Choroid plexus epithelial cell (primary cell): ENCODE measurements at places on chromosomes 1 and 21.

DNA sequence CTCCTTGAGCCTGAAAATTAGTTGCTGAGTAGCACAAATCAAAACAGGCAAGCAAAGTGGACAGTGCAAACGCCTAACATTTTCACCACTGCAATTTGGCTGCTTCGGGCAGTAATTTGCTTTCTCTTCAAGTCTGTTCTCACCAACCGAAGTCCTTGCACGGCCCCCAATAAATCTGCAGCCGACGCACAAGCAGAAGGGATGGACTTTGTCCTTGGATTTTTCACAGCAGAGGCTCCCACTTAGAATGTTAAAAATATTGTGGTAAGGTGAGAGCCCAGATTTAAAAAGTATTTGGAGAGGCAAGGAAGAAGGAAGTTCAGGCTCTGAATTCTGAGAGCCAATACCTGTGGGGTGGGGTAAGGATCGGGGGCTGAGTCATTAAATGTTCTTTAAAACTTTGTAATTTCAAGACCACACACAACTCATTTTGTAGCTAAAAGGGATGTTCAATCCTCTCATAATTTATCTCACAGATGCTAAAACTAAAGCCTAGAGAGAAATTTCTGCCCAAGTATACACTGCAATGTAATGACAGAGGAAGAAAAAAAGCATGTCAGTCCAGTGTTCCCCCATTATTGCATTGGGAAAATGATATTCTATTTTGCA, 6.2 kb downstream of the CD247 start:
- no peak for DNase-seq

DNA sequence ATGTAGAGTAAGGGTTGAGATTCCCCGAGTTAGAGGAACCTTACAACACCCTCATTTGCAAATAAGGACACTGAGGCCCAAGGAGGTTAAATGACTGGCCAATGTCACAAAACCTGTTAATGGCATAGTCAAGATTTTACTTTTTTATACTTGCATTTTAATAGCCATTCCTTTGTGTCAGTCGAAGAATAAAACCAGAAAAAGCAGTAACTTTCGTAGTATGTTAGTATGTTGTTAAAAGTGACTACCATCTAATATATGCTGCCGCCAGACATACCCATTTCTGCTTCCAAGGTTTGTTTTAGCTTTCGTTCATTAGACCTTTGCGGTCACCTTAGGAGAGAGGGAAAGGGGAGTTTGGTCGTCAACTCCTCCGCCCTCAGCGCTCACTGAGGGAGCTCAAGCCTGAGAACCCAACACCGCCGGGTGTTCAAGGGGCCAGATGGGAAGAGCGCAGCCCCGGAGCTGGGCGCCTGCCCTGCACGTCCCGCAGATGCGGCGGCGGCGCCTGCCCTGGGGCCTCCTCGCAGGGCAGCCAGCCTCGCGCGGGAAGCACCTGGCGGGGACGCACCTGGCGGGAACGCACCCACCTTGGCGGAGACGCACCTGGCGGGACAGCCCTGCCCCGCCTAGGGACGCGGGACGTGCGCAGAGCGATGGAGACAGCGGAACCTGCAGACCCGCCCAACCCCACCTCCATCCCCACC, 466 bp downstream of the VPS26C start:
- DNase-seq, result peak; percentile 51

GRCh38 chr1:45205011-45205909, 1.1 kb downstream of the ZSWIM5 start:
- peak; percentile 62 for DNase-seq

GRCh38 chr1:41547336-41547735, 62.9 kb upstream of the EDN2 start:
- DNase-seq, result no peak

DNA sequence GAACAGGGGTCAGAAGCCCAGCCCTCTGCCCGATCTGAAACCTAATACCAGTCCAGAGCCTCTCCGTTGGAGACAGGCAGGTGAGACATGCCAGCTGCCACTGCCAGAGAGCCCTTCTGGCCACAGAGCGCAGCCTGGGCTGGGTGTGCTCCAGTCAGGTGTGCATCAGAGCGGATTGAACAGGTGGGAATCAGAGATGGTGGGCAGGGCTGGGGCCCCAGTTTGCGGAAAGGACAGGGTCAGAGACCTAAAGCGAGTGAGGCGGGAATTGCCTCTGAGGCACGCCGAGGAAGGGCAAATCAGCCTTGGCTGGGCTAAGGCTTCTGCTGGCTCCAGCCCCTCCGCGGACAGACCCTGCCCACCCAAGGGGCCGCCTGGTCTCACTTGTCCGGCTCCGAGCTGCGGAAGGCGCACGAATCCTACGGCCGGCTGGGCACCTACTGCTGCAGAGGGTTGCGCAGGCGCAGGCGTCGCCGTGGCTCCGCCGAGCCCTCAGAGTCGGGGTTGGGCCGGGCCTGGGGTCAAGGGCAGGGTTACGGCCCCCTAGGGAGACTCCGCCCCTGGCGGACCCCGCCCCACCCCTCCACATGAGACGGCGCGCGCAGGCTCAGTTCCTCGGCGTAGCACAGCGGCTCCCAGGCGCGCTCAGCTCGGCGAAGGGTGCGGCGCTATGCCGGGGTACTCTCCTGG, 10.3 kb downstream of the CPLANE2 start:
- peak; percentile 35 for DNase-seq

DNA sequence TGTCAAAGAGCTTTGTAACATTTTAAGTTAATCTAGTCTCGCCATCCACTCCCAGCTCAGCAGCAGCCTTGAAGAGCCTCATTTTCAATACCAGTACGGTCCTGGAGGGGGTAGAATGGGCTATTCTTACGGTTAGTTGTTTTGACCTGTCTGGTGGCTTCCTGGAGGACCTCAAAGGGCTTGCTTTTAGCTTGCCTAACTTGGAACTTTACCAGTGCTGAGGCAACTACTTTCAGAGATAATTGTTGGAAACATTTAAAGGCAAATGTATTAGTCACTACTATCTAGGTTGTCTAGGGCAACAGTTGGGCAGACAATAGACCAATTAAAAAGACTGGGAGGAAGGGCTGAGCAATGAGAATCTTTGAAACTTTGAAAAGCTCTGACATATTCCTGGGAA, 56.0 kb downstream of the TTLL7 start:
- peak; percentile 54 for DNase-seq

- DNase-seq, result no peak
Observed at GRCh38 chr1:179840107-179840506, 37.5 kb downstream of the TOR1AIP2 start.

GRCh38 chr1:15332952-15333715, 76.6 kb upstream of the EFHD2 start:
- no peak for DNase-seq

GRCh38 chr1:1171546-1172340, 1.9 kb upstream of the TTLL10 start:
- DNase-seq, result no peak

GRCh38 chr1:154351363-154352068, 26.2 kb downstream of the ATP8B2 start:
- no peak for DNase-seq

- DNase-seq, result peak; percentile 74
Observed at GRCh38 chr1:154190550-154190949, 1.4 kb downstream of the TPM3 start.

DNA sequence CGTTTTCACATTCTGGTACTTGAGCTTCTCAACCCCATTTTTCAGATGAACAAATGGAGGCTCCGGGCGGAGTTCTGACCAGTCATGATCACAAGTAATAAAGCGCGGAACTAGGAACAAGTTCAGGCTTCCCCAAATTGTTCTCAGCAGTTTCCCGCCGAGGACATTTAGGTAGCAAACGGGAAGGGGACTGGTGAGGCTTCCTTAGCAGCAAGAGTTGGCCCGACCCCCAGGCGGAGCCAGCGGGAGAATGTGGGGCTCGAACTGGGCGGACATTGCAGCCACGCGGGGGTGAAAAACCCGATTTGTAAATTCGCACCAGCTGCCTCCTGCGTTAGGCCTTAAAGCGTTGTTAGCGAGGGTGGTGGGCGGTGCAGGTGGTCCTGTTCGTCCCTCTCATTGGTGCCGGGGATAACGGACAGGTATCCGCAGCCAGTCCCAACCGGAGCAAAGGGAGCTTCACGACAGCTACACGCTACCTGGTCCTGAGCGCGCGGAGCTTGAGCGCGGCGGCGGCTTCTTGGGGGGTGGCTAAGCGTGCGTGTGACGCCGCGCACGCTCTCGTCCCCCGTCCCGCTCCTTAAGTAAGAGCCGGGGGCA, 15.3 kb downstream of the SEMA6C start:
- peak; percentile 96 for DNase-seq

DNA sequence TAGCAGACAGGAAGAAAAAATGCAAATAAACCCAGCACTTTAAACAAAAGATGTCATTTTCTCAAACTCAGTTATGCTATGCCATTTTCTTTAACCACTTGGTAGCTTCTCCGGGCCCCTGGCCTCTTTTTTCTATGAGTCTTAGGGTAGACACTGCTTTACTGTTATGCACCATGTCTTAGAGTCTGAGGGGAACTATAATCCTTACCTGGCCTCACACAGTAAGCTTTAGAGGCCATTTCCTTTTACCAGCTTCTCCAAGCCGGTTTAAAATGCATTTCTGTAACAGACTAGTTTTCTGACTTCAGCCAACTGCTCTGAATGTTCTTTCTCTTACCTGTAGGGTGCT, 73.7 kb upstream of the EDEM3 start:
- peak; percentile 8 for DNase-seq

- DNase-seq, result no peak
Observed at GRCh38 chr21:31185663-31186062, 147.4 kb upstream of the KRTAP19-8 start.

GRCh38 chr1:115925467-115925866, 50.8 kb upstream of the SLC22A15 start:
- DNase-seq, result no peak

GRCh38 chr1:204376919-204377799, 17.4 kb upstream of the PLEKHA6 start:
- no peak for DNase-seq

GRCh38 chr1:55012661-55013060, 13.9 kb downstream of the BSND start:
- DNase-seq, result no peak

DNA sequence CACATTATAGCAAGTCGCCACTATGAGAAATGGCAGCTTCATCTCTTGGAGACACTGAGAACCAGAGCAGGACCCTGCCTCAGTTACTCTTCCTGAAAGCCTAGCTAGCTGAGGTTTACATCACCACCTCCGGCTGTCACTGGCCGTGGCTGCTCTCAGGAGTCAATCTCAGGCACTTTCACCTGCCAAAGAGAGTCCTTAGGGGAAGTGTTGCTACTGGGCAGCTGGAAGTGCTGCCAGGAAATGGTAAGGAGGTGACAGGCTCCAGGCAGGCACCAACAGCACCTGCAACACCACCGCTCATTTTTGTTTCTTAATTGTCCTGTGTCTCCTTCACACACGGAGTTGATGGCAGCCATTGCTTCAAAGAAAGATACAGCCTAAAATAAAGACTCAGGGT, 92.5 kb downstream of the DSCAM start:
- DNase-seq, result no peak

- no peak for DNase-seq
Observed at GRCh38 chr1:166089804-166090203, 77.0 kb downstream of the FAM78B start.

DNA sequence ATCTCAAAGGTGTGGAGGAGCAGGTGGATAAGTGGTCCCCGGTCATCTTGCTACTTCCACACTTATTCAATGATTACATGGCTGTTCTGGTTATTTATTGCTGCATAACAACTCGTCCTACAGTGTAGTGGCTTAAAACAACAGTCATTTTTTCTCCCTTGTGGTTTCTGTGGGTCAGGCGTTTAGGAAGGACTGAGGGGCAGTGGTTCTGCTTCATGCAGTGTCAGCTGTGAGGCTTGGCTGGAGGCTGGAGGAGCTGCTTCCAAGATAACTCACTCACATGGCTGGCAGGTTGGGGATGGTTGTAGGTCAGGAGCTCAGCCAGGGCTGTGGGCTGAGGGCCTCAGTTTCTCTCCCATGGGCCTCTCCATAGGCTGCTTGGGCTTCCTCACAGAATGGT, 5.9 kb upstream of the SLC6A17 start:
- no peak for DNase-seq

DNA sequence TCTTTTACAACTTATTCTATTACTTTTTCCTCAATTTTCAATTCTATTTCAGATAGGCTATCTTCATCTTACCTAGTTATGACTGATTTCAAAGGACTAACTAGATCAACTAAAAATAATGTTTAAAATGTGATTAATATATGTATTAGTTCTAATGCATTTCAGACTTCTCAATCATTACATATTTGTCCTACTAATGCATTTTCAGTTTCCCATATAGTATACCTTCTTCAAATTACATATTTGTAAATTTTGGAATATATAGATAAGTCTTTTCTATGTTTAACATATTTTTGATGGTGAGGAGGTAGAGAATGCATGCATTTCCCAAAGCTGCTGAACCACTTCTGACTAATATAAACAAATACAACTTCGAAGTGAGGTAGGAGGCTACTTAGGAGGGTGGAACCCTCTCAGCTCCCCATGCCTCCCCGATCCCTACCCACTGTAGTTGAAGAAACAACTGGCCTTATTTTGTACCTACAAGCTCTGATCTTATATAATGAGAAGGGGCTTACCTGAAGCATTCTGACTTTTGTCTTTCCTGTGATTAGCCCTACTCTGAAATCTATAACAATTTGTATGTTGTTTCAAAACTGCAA, 1.7 kb downstream of the TRMT1L start:
- peak; percentile 30 for DNase-seq

DNA sequence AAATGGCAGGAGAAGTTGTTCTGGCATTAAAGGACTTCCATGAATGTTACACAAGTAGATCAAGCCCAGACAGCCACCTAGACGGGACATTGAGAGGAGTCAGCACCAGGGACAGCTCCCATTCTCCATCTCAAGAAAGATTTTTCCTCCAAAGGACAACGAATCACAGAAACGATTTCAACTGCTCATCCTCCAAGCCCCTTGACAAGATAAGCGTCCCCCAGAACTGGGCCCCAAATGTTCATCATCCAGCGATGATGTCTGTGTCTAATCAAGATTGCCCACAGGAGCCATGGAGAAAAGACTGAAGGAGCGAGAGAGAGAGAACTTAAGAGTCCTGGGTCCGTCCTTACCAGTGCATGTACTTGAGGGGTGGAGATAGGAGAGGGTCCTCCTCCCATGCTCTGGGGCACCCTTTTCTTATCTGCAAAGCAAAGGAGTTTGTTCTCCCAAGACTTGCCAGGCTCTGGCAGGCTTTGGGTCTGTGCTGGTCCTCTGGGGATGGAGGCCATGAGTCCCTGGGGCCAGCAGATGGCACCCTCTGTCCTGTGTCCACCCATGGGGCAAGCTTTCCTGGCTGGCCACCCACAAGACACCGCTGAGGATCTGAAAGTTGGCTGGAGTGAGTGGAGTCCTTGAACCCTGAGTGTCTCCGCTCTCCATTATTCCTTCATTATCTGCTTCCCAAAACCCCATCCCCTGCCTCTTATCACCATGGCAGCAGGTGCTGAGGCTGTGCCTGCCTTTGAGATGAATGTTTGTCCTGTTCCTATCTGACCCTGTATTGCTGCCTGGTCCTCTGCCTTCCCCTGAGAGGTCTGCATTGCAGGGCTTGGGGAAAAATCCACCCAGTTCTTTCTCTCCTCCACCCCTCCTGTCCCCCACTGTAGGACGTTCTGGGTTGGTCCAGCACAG, 164.6 kb downstream of the ACTL8 start:
- peak; percentile 71 for DNase-seq

DNA sequence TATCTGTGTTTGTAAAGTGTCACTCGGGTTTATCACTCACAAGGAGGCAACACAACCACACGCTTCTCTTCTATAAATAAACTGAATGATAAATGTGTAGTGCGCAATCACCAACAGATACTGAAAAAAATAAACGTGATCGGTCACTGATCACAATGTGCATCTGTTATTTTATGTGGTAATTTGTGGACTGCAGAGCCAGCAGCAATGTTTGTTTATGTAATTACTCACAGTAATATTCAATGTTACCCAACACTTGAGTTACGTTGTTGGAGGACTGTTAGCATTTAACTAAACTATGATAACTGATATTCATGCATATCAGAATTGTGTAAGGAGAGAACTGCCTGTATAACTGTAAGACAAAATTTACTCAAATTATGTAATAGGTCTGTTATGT, 129.6 kb downstream of the USH2A start:
- DNase-seq, result peak; percentile 73
